ENCODE measurements at places on chromosomes 4 and X. TPM values are rescaled to one million over a fixed set of nuclear protein-coding genes. Genes with fewer than 3 reads are reported as not detected.

UGT8 gene
- total RNA-seq: 1.5 TPM

TRIM75 gene
- not detected for total RNA-seq

REPS2 gene
- total RNA-seq: 6.9 TPM

DNA sequence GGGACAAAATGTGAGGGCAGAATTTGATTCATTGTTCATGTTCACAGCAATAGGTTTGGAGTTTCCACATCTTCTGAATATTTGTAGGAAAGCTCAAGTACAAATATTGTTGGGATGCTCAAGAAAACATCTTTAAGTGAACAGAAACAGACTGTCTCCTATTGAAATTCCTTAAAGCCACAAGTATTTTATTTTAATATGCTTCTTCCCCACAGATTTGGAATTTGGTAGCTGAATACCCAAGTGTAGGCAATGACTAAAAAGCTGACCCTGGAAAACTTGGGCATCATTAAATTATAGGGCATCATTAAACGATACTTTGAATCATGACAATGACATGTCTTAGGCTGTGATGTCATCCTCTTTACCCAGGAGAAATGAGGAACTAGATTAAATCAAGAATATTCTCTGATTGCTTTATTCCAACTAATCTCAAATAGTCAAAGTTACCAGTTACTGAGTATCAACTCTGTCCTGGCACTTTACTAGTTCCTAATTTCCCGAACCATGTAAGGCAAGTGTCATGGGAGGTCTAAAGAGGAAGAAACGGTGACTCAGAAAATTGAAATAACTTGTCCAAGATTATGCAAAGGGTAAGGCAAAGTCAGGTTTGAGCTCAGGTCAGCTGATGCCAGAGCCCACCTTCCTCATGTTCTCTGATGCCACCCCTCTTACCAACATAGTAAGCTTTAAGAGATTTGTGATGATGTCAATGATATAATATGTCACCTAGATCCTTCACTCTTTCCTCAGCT is 223.1 kb upstream of the LEF1 start:
- no peak for DNase-seq

DNA sequence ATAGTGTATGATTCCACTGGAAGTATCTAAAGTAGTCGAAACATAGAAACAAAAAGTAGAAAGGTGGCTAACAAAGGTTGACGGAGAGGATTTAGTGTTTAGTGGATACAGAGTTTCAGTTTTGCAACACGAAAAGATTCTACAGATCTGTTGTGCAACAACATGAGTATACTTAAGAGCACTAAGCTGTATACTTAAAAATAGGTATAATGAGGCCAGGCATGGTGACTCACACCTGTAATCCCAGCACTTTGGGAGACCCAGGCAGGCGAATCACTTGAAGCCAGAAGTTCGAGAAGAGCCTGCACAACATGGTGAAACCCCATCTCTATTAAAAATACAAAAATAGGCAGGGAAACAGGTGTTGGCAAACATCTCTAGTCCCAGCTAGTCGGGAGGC is 7.9 kb upstream of the ATRX start:
- DNase-seq: no peak

DNA sequence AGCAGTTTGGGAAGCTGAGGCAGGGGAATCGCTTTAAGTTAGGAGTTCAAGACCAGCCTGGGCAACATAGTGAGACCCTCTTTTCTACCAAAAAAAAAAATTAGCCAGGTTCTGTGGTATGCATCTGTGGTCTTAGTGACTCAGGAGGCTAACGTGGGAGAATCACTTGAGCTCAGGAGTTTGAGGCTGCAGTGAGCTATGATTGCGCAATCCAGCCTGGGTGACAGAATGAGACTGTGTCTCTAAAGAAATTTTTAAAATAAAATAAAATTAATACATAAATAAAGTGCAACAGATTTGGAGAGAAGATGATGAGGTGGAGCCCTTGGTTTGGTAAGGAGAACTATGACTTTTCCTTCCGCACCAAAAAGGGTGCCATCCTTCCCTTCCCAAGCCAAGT is 436.9 kb downstream of the NLGN4X start:
- DNase-seq: no peak

DNA sequence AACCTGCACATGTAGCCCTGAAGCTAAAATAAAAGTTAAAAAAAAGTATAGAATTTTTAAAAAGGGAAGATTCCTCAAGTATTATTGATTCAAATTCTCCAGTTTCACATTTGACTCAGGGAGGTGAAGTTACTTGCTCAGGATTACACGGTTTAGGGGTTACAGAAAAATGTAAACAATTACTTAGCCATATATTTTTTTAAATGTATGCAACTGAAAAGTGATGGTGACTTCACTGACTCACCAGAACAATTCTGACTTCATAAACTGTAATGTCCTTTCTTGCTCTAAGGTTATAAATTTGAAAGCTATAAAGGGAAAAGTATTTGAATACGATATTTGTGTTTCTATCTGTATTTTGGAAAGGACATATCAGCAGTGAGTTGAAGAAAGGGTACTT is 371.2 kb downstream of the SPRY1 start:
- DNase-seq: no peak

DNA sequence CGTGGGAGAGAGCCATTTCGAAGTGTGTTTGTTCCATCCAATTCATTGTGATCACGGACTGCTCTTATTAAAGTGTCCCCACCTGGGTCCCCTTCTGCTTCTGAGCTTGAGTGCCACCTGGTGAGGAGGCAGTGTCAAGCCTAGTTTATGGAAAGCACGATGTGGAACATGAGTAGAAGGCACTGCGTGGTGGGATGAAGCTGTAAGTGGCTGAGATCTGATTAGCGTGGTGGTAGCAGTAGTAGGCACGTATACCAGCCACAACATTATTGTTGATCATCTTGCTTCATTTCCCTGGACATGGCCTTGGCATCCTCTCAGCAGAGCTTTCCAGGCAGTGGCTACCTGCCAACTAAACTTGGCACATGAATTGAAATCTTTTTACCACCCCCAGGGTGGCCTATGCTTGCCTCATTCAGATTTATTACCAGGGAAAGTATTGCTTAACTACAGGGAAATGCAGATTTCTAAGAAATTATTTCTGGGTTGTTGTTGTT is 46.4 kb downstream of the GPAT3 start:
- no peak for DNase-seq

GRCh38 chrX:70439016-70439415 is 5.6 kb upstream of the DLG3 start:
- DNase-seq: no peak

Measured in skin of body (tissue), 3 donors.